Myocyte (in vitro differentiated cells): ENCODE measurements at places on chromosomes 2 and 18. TPM values are rescaled to one million over a fixed set of nuclear protein-coding genes. Genes with fewer than 3 reads are reported as not detected.
A peak's percentile ranks its signal among the peaks of the same experiment; 100 is the strongest.

The SH3BP4 gene
- total RNA-seq: 20.0 and 27.4 TPM in 2 replicates

DNA sequence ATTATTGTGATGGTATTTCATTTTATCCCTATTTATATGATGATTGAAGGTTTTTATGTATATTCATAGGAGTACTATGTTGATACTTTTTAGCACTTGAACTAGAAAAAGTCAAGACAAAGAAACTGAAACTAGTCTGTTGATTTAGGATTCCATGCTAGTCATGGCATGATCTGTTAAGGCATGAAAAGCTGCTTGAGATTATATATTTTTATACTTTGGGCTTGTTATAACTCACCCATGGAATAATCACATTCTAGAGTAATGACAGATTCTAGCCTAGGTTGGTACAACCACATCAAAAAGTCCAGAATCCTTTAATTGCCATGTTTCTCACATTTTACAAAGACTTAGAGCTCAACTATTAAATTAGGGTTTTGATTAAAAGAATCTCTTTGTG lies 472.6 kb upstream of the CELF4 start:
- DNase-seq: no peak

- no peak for DNase-seq
Measured at GRCh38 chr2:188032306-188032705, 259.4 kb upstream of the GULP1 start.

- peak; percentile 64 for DNase-seq
Measured at GRCh38 chr2:86300496-86300895, 36.9 kb downstream of the REEP1 start.

DNA sequence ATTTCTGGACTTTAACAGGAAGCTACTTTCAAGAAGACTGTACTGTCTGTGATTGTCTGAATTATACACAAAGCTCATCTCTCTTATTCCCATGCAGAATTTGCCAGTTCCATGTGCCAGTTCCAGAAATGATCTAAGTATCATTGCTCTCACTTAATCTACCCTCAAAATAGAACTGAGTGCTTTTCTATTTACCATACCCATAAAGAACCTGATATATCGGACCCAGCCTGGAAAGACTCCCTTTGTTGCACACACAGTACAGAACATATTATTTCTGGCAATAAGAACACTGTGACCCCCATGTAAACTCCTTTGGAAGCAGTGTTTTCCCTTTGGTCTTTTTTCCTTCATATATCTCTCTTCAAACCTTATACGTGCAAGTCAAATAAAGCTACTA lies 102.3 kb upstream of the TTN start:
- DNase-seq: peak; percentile 24
